ENCODE measurements at places on chromosomes 6 and 20.
A peak's percentile ranks its signal among the peaks of the same experiment; 100 is the strongest.

DNA sequence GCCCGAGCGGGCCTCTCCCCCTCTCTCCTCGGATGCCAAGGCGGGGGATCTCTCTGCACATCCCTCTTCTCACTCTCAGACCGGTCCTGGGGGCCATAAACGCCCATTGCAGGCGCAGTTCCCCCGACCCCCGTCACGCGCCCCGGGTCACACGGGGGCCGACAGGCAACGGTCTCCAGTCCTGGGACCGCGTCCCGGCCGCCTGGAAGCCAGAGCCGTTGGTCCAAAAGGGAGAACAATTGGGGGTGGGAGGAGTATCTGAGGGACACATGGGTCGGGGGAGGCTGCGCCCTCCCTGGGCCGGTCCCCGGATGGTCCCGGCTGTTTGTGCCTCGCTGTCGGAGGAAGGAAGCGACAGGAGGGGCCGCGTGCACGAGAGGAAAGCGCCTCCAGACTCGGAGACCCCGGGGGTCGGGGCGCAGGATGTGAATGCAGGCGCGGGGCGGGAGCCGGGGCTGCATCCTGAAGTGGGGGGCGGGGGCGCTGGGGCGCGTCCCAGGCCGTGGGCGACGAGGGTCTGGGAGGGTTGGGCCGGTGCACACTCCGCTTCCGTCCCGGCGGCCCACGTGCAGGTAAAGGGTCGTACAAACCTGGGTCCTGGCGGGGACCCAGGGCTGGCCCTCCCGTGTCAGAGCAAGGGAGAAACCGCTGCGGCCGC lies 903 bp downstream of the SLC4A11 start:
- DNase-seq = no peak

- DNase-seq = no peak
Observed at GRCh38 chr6:1797801-1798200, 188.1 kb downstream of the FOXC1 start.

- peak; percentile 66 for DNase-seq
Observed at GRCh38 chr20:41249411-41250281, 67.9 kb downstream of the ZHX3 start.

GRCh38 chr6:101614774-101615173 lies 221.3 kb downstream of the GRIK2 start:
- DNase-seq = no peak

- DNase-seq = peak; percentile 65
Observed at GRCh38 chr6:141123049-141123448, 1009.7 kb upstream of the GJE1 start.

GRCh38 chr6:139327038-139327437 lies 35.2 kb upstream of the TXLNB start:
- DNase-seq = no peak

DNA sequence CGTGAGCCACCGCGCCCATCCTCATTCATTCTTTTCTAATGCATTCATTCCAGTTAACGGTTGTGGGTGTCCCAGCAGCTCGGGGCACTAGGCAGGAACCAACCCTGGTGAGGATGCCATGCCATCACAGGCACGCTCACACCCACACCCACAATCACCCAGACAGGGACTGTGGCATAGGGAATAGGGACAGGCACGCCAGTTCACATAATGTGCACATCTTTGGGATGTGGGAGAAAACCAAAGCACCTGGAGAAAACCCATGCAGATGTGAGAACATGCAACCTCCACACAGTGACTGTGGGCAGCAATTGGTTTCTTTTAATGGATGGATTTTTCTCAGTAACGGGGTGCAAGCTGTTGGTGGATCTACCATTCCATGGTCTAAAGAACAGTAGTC lies 64.3 kb downstream of the IRF4 start:
- DNase-seq = no peak

Measured in muscle of back (tissue), 13 donors.